A673 (cell line): ENCODE measurements at places on chromosomes 6 and 20. TPM values are rescaled to one million over a fixed set of nuclear protein-coding genes. Genes with fewer than 3 reads are reported as not detected.
A peak's percentile ranks its signal among the peaks of the same experiment; 100 is the strongest.

CD83 gene
- total RNA-seq, result 14.4 and 15.0 TPM in 2 replicates

XKR7 gene
- total RNA-seq, result 0.04 TPM in 1 of 2 replicates, not detected in the other

VARS1 gene
- total RNA-seq, result 233 and 247 TPM in 2 replicates

GGTLC1 gene
- not detected in 2 replicates for total RNA-seq

DNA sequence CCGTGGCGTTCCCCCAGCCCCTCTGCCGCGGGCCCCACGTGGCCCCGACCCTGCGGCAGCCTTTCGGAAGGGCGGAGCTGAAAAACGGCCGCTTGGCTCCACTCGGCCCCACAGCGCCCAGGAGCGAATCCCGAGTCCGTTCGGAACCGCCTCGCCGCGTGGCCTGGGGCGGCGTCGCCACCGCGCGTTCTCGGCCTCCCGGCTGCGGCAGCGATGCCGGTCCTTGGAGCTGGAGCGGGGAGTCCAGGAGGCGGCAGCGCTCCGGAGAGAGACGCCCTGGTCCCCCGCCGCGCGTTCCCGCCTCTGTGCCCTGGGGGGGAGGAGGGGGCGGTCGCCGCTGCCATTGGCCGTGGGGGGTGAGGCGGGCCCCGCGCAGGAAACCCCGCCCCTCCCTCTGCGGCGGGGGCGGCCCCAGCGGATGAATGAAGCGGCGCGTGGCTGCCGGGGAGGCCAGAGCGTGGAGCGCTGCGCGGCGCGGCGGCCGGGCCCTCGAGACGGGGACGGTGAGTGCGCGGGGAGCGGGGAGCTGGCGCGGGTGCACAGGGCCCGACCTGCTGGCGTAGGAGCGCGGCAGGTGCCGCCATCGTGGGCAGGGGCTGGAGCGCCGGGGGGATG lies at the start of gene SLCO4A1:
SLCO4A1 (plus strand) TSS at position 453 of the 615 bp plus-strand sequence. CDS start 13,952 bp downstream, outside the sequence.
- DNase-seq, result peak; percentile 93

DNA sequence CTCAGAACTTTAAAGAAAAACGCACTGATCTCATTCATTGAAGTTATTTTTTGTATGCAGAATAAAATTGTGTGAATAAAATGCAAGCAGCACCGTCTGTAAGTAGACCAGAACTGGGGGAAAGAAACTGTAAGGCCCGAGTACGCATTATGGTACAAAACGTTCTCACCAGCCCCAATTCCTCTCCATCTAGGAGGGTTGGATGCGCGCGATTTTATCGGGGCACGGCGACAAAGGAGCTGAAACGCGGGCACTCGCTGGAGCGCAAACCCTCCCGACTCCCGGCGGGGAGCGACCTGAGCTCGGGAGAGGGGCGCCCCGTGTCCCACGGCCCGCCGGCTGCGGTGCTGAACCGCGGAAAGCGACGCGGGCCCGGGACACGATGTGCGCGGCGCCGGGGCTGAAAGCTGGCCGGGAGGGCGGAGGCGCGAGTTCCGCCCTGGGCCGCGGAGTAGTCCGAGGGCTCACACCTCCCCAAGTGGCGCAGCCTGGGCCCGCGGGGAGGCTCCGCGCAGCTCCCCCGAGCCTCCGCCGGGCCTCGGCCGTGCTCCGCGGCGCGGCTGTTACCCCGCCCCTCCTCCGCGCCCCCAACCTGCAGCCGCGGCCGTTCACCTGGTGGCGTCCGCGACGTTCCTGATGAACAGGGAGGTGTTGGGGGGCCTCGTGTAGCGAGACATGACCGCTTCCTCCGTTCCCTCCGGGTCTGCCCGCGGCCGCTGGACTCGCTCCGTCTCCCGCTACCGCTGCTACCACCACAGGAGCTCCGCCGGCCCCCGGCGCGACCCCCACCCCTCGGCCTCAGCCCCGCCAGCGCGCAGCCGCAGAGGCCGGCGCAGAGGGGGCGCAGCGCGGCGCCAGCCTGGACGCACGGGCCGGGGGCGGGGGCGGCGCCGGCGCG lies at the start of gene SRSF12:
SRSF12 (minus strand) TSS at position 861 of the 898 bp plus-strand sequence; CDS start at position 677, 184 bp downstream.
- DNase-seq, result peak; percentile 63

DNA sequence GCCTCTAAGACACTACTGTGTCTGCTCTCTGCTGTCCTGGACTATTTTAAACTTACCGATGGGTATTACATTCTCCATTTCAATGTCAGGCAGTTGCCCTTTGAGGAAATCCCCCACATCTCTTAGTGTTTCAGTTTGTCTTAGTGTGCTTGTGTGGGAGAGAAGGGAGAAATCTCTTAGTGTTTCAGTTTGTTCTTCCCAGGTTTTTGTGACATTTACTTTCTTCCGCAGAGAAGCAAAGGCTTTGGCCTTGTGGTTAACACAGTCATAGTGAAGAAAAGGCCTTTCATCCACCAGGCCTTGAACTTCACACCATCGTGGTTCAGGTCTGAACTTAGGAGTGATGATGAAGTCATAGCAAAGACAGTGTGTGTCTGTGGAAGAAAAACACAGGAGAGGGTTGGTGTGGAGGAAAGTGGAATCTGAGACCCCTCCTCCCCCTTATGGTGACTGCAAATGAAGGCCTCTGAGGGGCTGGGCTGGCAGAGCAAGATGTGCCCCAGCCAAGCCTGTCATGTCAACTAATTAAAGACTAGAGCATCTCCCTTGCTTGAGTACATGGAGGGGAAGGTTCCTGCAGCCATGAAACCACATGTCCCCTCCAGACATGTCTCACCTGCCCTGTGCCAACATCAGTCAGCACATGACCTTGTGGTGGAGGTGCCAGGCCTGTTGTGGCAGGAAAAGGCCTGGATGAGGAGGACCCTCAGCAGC lies 23.9 kb downstream of the RAET1L start:
- no peak for DNase-seq

- DNase-seq, result no peak
Measured at GRCh38 chr6:44327760-44328159, 14.6 kb upstream of the AARS2 start.

- DNase-seq, result peak; percentile 87
Measured at GRCh38 chr6:28953039-28953584, 29.3 kb upstream of the TRIM27 start.

- peak; percentile 52 for DNase-seq
Measured at GRCh38 chr6:127069659-127070279, 48.7 kb upstream of the RSPO3 start.

DNA sequence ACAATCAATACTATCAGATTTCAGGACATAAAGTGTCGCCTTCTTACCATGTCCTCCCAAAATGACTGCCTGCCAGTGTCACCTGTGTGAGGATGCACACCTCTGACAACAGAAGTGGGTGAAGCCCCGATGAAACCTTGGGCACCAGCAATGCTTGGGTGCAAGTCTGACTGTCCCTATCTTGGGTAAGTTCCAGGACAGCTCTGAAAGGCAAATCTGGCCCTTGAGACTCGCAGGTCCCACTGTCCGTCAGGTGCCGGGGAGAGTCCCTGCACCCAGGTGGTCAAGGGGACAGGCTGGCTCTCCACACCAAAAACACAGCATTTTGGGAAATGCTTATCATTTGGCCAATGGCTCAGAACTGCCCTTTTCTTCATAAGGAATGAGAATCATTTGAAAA lies 43.3 kb downstream of the EZR start:
- DNase-seq, result no peak

GRCh38 chr6:34472425-34472824 lies 6.5 kb downstream of the PACSIN1 start:
- DNase-seq, result no peak

DNA sequence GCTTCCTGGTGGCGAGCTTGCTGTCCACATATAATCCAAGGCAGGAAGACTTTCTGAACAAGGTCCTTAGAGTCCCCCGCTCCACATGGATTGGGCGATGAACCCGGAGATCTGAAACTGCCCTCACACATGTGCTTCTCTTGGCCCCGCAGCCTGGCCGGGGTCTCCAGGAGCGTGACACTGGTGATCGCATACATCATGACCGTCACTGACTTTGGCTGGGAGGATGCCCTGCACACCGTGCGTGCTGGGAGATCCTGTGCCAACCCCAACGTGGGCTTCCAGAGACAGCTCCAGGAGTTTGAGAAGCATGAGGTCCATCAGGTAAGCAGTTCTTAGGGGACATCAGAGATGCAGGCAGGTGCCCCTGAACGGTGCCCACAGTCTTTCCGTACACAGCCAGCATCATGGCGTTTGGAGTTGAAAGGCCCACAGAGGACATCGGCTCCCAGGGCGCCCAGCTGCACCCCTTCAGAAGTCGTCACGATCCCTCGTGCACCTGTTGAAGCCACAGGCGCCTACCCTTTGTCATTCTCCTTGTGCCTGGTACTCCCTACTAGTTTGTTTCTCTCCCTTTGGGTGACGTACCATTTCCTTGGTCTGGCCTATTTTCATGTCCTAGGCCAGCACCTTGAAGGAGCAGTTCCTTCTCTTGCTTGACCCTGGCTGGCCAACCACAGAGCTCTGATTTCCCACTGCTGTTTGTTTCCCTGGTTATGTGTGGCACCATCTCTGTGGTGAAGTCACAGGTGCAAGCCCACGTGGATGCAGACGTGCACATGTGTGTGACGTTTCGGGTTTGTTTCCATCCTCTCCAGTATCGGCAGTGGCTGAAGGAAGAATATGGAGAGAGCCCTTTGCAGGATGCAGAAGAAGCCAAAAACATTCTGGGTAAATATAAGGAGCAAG lies 43.3 kb upstream of the IRF4 start:
- no peak for DNase-seq

GRCh38 chr6:150987371-150987828 lies 121.9 kb downstream of the MTHFD1L start:
- no peak for DNase-seq

DNA sequence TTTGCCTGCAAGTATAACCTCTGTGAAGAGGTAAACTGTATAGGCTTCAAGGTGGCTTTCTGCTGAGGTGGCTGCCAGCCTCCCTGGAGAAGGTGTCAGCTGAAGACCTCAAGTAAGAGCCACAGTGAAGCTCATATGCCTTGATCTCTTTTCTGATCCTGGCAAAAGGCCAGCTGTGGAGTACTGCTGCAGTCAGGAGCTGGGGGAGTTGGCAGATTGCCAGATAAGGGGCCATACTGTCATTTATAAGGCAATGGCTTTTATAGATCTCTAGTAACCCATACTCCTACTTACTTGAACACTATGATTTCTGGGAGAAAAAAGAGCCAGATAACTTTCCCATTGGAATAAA lies 8.8 kb upstream of the CEP85L start:
- peak; percentile 73 for DNase-seq

- no peak for DNase-seq
Measured at GRCh38 chr6:128076843-128077242, 176.0 kb upstream of the THEMIS start.

GRCh38 chr20:258269-258858 lies 840 bp downstream of the DEFB132 start:
- DNase-seq, result no peak

GRCh38 chr6:126976253-126976797 lies 142.1 kb upstream of the RSPO3 start:
- no peak for DNase-seq
